Stimulated activated CD8-positive, alpha-beta memory T cell treated with anti-CD3 and anti-CD28 coated beads, Interleukin-4, amount 100 ng/mL, for 1 hour (primary cell): ENCODE measurements at places on chromosomes 11 and 22.
A peak's percentile ranks its signal among the peaks of the same experiment; 100 is the strongest.

GRCh38 chr11:16169956-16170847 is 186.1 kb downstream of the SOX6 start:
- no peak for DNase-seq

GRCh38 chr11:120834686-120835210 is 189.2 kb upstream of the TBCEL start:
- DNase-seq = no peak

- DNase-seq = no peak
Measured at GRCh38 chr22:25488244-25489020, 76.0 kb upstream of the GRK3 start.

DNA sequence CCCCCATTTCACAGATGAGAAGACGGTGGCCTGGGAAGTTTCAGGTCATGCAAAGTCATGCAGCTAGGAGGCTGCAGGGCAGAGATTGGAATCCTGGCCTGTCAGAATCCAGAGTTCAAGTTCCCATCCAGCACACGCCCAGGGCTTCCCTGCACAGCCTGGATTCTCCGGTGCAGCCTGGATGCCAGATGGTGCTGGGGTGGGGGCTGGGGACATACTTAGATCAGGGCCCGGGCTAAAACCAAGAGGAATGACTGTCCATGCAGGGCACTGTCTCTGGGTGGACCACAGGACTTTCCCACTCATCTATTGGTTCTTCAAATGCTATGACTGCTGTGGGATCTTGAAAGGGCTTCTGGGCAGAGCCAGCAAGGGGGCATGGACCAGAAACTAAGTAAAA is 24.6 kb downstream of the LMO1 start:
- no peak for DNase-seq

- peak; percentile 6 for DNase-seq
Measured at GRCh38 chr11:10807493-10808234, 1.1 kb downstream of the EIF4G2 start.
